ENCODE measurements at places on chromosomes 3 and 15.

- no peak for DNase-seq
These were observed 46.0 kb downstream of the MFSD1 start for GRCh38 chr3:158847885-158848284.

- no peak for DNase-seq
These were observed 601.0 kb upstream of the SGO1 start for GRCh38 chr3:20787005-20787404.

DNA sequence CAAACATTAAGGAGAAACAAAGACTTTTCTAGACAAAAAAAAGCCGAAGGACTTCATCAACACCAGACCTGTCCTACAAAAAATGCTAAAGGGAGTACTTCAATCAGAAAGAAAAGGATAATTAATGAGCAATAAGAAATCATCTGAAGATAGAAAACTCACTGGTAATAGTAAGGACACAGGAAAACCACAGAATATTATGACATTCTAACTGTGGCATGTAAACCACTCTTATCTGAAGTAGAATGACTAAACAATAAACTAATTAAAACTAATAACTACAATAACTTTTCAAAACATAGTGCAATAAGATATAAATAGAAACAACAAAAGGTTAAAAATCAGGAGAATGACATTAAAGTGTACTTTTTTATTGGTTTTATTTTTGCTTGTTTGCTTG, 584.5 kb upstream of the CCDC54 start:
- DNase-seq, result no peak

DNA sequence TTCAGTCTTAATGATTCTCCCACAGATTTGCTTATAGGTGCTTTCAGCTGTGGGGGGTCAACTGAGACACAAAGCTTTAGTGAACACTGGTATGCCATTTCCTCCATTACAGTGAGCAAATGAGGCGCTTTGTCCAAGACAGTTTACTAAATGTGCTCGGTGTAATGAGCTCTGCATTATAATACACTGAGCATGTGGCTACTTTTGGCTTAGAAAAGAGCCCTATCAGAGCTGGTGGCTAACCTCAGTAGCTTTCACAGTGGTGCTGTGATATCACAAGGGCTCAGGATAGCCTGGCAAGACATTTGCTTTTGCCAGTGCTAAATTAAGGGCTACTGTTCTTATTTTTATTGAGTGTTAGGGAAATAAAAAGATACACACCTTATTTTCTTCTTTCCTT, 749.7 kb upstream of the ARPP21 start:
- no peak for DNase-seq

GRCh38 chr3:8050283-8050682, 451.3 kb upstream of the LMCD1 start:
- DNase-seq, result no peak

- DNase-seq, result no peak
These were observed 82.5 kb downstream of the KLF13 start for GRCh38 chr15:31409171-31409570.

DNA sequence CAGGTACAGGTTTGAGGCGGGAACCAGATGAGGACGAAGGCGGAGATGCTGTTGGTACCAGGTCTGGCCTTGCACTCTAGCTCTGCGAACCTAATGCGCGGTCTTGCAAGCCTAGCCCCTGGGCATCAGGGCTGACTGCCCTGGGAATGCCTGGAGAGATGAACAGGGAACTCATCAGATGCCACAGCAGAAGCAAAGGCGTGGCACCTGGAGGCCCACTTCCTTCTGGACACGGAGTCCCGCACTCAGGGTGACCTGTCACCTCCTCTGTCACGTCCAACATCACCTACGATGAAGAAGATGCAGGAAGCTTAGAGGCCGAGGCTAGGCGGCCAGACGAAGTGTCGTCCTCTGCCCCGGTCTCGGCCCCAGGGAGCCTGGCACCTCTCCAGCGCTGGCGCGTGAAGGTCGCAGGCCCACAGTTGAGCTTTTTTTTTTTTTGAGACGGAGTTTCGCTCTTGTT, 9.4 kb downstream of the RPLP1 start:
- no peak for DNase-seq

All from activated CD4-positive, alpha-beta T cell treated with anti-CD3 and anti-CD28 coated beads, Interleukin-2, amount 50 U/mL, for 16 hours (primary cell).